ENCODE measurements at places on chromosomes 11 and 22.

GRCh38 chr11:23164022-23164421, 303.7 kb upstream of the CCDC179 start:
- DNase-seq: no peak

DNA sequence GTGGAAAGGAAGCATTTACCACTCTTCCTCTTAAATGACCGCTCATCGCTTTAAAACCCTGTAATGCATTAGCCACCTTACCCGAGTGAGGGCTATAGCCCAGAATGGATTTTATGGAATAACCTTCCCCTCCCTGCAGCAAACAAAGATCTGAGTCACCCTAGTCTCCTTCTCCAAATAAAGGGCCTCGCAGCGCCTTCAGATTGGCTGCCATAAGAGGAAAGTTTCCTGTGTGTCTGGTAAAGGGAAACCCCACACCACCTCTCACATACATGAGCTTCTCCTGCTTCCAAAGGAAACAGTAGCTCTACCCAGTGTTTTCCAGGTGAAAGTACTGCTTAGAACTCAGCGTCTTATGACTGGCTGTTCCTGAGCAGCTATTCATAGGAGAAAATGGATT, 47.8 kb downstream of the PPP2R1B start:
- no peak for DNase-seq

GRCh38 chr22:45919504-45920286, 57.3 kb downstream of the WNT7B start:
- DNase-seq: no peak

- DNase-seq: no peak
Measured at GRCh38 chr22:32758866-32759385, 42.6 kb upstream of the TIMP3 start.

GRCh38 chr11:119419246-119419645, 3.7 kb downstream of the THY1 start:
- DNase-seq: no peak

DNA sequence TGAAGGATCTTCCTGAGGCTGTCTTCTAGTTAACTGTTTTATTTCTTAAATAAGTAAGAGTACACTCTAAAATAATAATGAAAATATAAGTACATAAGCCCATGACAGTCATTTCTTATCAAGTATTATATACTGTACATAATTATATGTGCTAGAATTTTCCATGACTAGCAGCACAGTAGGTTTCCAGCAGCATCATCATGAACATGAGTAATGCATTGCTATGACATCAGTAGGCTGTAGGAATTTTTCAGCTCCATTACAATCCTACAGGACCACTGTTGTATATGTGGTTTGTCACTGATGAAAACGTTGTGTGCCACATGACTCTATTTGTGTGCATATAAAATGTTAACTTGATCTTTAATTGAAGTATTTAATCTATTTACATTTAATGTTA, 22.0 kb downstream of the ZNF202 start:
- no peak for DNase-seq

DNA sequence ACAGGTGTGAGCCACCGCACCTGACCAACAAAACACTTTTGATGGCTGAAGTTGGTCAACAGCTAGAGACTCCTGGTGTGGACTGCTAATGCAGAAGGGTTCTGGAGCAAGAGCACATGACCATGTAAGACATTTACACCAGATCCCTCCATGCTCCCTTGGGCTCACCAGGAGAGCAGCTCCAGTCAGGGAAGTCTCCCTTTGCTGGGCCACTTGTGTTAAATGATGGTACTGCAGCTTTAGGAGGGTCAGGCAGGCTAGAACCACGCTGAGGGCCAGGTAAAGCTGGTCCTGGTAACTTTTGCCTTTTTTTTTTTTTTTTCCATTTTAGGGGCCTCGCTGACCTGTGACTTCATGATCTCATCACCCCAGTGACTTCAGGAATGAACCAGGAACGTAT, 146.4 kb downstream of the FBXO7 start:
- no peak for DNase-seq

DNA sequence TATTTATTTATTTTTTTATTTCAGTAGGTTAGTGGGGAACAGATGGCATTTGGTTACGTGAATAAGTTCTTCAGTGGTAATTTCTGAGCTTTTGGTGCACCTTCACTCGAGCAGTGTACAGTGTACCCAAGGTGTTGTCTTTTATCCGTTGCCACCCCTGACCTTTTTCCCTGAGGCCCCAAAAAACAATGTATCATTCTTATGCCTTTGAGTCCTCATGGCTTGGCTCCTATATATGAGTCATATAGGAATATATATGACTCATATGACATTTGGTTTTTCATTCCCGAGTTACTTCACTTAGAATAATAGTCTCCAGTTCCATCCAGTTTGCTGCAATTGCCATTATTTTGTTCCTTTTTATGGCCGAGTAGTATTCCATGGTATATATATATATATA, 763.9 kb downstream of the NTM start:
- no peak for DNase-seq

GRCh38 chr11:1180171-1180570, 22.4 kb downstream of the MUC5AC start:
- no peak for DNase-seq

DNA sequence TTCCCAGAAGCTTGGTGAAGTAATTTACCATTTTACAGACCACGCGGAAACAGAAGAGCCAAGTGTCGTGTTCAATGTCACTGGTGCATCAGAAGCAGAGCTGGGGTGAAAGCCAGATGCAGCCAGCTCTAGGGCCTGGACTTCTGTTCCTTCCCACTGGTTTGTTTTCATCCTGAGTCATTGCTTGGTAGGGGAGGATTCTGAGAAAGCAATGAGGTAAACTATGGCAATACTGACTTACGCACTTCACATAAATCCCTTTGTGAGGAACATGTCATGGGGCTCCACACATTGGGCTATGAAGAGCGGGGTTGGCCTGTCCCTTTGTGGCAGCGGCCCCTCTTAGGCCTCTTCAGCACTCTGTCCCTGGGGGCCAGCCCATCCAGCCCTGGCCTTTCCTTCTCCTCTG, 52.4 kb upstream of the RBFOX2 start:
- no peak for DNase-seq

DNA sequence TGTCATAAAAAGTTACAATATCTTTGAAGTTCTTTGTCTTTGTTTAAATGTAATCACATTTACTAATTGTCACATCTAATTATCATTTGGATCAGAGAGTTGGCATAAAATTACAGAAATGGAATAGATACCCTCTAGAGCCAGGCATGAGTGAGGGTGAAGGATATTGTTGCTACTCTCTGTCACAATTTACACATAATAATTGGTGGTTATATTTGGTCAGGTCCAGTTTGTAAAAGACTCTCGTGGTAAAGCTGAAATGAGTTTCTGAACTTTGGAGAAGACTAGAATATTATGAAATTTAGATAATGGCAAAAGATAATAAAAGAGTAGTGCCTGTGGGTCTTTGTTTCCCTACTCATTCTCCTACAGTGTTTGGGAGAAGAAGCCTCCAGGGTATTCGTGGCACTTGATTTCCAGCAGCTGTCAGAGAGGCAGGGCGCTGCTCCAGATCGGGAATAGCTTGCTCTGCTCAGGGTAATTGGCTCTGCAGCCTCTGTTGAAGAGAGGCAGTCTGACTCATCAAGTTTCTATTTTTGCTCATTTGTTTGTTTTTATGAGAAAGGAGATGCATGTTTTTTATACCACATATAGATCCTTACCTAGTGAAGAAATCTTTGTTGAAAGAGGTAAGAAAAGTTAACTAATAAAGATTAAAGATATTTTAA, 349.9 kb downstream of the CNTN5 start:
- peak; percentile 80 for DNase-seq

DNA sequence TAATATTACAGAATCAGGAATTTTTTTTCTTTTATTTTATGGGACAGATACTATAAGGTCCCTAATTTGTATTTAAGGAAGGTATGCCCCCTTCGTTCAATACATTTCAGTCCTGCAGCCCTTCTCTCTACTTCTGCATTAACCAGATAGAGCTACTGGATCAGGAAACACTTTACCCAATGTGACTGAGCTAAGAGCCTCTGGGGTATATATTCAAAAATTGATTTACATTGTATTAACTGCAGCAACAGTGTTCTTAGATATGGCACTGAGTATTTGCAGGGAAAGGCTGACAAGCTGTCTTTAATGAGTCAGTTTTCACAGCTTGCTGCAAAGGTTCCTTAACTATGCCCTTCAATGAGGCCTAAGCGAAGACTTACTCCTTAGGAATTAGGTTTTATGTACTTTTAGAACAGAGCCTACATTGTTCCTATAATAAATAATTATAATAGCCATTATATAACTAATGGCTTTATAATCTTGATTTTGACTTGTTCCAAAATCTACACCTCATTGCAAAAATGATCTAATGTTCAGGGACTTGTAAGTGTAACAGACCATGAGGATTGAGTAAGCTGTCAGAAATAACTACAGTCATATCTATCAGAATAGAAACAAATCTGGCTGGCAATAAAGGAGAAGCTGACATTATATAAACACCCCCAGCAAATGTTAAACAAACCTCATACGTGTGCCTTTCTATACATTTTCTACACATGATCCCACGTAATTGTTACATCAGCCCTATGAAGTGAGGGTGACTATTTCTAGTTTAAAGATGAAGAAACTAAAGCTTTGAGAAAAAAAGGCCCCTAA, 55.0 kb downstream of the DDI1 start:
- DNase-seq: peak; percentile 45

- DNase-seq: no peak
Measured at GRCh38 chr11:61352038-61352437, 9.6 kb downstream of the CYB561A3 start.

GRCh38 chr11:18789942-18790341, 1.7 kb downstream of the PTPN5 start:
- DNase-seq: no peak

GRCh38 chr11:116861539-116861938, 24.1 kb upstream of the APOA1 start:
- DNase-seq: no peak

- no peak for DNase-seq
Measured at GRCh38 chr11:123098990-123099389, 37.1 kb upstream of the HSPA8 start.

All from eye (tissue), 1 donor.